ENCODE measurements at places on chromosomes 1 and 21.

DNA sequence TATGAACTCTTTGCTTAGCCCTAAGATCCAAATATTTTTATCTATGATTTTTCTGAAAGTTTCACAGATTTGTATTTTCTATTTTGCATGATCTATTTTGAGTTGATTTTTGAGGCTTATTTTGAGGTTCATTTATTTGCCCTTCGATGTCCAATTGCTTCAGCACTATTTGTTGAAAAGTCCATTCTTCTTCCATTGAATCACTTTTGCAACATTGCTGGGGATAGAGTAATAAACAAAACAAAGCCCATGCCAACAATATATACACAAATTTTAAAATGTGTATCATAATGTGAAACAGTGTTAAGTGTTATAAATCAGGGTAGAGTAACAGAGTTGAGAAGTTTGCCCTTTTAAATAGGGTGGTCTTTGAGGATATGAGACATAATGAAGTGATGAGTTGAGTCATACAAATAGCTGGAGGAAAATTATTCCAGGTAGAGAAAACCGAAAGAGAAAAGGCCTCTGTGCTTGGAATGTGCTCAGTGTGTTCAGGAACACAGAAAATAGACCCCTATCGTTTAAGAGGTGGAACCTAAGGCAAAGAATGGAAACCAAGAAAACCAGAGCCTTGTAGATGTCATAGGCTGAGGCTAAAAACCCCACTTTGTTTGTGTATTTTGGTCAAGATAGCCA is 172.7 kb upstream of the NR5A2 start:
- no peak for DNase-seq

DNA sequence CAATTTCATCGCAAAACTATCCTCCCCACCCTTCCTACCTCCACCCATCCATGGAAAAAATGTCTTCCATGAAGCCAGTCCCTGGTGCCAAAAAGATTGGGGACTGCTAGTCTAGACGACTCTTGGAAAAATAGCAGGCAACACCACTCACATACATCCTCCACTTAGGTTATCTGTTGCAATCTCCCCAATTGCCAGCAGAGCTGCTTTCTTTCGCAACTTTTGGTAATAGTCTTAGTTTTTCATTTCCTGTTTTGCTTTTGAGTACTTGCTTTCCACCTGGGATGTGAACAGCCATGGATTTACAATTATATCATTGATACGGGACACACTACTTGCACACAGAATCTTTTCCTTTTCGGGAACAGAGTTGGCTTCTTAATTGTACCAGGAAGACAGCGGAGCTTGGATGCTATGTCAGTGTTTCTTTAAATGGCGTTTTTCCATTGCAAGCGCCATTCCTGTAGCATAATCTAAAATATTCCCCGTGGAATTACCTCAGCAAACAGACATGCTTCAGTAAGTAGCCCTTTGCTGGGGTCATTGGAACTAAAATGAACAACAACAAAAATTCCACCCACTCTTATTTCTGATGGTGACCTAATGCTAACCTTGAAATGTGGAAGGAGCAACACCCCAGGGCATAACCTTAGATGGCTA is 183.3 kb upstream of the ADGRL2 start:
- peak; percentile 15 for DNase-seq

GRCh38 chr1:30790850-30791778 is 33.5 kb upstream of the LAPTM5 start:
- DNase-seq: peak; percentile 51

DNA sequence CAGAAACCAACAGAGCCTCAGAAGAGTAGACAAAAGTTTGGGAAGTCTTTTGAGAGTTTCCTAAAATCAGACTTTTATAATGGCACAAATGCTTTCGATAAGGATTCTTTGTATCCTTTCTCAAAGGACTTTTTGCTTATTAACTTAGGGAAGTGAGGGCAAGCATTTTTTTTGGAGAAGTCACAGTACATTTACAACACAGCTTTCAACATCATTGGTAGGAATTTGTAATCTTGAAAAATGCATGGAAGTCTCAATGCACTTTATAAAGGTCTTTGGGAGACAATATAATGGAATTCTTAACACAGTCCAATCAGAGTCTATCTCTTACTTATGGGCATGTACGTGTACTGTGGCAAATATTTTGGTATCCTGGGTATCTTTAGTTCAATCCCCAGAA is 325.8 kb upstream of the NR5A2 start:
- DNase-seq: no peak

DNA sequence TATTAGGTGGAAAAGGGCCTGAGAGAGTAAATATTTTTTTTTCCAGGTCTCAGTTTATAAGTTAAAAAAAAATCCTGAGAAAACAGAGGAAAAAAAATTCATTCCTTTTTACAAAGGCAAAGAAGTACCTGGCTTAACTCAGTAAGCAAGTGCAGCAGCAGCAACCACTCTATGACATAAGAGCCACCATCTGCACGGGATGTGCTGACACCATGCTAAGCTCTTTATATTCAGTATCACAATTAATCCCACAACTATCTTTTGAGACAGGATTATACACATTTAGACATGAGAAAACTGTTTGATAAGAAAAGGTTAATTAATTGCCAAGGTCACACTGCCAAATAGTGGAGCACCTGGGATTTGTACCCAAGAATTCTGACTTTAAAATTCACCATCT is 13.4 kb upstream of the DPT start:
- DNase-seq: no peak

DNA sequence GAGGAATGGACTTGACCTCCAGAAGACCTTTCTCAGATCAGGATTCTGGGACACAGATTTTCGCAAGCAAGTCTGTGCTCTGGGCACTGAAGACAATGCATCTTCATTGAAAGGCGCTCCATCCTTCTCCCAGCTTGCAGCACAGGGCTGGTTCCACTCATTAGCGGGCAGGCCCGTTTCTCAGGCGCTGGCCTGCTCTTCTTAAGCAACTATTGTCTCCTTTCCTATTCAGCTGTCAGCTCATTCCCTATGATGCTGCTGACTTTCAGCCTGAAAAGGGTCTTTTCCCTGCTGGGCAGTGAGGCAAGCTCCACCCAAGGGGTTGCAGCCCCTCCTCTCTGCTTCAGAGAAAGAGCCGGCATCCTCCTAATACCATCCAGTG is 91.9 kb upstream of the PLXNA2 start:
- DNase-seq: no peak

DNA sequence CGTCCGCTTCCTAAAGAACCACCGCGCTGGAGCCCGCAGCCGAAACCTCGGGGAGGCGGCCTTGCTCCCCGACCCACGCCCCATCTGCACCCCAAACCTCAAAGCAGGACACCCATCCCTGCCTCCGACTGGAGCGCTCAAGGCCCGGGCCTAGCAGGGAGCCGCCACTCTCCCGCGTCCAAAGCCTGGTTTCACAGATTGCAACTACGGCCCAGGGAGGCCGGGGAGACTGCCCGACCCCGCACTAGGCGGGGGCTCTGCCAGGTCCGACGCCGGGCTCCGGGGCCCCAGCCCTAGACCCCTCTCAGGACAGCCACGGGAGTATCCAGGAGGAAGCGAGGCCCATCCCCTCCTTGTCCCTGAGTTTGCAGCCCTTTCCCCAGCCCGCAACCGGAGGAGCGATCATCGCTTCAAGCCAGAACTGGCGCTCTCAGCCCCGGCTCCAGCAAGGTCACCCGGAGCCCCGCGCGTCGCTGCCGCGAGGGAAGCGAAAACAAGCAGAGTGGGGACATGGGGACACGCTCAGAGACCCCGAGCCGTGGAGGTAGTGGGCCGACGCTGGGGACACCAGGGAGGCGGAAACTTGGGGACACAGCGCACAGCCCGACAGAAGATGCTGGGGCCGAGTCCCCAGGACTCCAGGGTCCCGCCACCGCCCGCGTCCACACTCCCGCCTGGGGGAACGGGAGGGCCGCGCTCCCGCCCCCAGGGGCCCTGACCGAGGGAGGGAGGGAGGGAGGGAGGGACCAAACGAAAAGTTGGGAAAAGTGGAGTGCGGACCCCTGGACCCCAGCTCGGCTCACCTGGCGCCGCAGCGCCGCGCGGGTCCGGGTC is 433 bp downstream of the TMEM200B start:
- DNase-seq: peak; percentile 46

GRCh38 chr1:160748181-160748877 is 9.3 kb downstream of the SLAMF7 start:
- no peak for DNase-seq

DNA sequence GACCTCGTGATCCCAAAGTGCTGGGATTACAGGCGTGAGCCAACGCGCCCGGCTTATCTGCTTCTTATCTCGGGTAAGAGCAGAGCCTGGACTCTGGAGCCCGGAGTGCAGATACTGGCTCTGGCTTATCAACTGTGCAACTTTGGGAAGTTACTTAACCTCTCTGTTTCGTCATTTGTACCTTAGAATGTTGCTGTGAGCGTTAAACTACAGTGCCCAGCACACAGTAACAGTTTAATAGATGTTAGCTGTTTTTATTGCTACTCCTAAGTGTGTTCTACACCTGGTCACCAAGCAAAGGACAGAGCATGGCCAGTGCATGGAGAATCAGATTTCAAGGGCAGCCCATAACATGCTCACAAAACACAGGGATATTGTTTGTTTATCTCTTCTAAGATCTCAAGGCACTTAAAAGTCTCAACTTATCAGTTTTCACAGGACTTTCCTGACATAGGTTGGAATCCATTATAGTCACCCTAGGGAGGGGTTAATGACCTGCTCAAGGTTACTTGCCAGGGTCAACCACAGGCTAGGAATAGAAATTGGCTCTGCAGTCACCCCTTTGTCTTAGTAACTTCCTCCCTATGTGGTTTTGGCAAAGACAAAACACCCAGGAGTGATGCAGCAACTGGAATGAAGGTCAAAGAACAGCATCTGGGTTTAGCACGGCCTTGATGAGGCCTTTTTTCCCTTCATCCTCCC is 22.5 kb upstream of the SRP9 start:
- peak; percentile 87 for DNase-seq

- peak; percentile 39 for DNase-seq
These were observed 75.4 kb downstream of the UBE4B start for GRCh38 chr1:10108134-10108663.

DNA sequence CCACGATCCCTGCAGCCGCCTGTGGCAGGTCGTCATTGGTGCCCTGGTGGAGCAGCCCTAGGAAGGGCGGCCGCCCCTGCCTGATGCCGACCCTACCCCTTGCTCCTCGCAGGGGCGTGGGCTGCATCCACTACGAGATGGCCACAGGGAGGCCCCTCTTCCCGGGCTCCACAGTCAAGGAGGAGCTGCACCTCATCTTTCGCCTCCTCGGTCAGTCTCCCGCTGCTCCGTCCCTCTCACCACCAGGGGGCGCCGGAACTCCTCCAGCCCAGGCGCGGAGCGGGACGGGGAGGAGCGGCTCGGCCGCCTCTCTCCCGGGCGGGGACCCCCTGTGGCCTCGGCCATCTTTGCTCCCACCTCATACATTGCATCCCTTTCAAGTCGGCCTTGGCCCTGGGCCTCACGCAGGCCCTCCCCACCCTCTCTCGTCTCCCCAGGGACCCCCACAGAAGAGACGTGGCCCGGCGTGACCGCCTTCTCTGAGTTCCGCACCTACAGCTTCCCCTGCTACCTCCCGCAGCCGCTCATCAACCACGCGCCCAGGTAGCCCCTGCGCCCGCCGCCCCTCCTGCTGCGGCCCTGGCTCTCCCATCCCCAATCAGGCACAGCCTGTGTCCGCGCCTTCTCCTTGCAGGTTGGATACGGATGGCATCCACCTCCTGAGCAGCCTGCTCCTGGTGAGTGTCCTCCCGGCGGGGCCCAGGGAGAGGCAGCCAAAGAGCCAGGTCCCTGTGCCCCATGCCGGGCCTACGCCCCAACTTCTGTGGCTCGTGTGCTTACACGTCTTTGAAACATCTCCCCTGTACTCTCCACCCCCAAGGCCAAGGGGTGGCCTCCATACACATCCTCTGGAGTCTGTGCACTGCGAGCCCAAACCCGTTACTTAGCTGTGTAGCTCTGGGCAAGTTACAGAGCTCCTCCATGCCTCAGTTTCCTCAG is 24.7 kb downstream of the CDK18 start:
- DNase-seq: peak; percentile 92

DNA sequence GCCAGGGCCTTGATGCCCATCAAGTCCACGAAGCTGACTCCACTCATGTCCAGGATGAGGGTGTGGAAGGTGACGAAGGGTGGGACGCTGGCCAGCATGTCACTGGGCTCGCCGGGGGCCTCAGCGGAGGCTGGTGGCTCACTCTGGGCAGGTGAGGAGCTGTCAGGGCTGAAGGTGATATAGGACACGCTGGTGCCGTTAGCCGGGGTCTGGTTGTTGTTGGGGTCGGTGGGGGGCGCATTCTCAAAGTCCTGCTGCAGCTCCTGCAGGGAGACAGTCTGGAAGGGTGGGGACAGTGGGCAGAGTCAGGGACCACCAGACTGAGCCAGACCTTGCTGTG is 21.7 kb downstream of the SLC26A9 start:
- no peak for DNase-seq

GRCh38 chr1:243596431-243597062 is 253.5 kb downstream of the AKT3 start:
- peak; percentile 59 for DNase-seq

- no peak for DNase-seq
These were observed 158.8 kb downstream of the KIF26B start for GRCh38 chr1:245313576-245313975.

- no peak for DNase-seq
These were observed 35.6 kb upstream of the ID3 start for GRCh38 chr1:23594927-23595353.

DNA sequence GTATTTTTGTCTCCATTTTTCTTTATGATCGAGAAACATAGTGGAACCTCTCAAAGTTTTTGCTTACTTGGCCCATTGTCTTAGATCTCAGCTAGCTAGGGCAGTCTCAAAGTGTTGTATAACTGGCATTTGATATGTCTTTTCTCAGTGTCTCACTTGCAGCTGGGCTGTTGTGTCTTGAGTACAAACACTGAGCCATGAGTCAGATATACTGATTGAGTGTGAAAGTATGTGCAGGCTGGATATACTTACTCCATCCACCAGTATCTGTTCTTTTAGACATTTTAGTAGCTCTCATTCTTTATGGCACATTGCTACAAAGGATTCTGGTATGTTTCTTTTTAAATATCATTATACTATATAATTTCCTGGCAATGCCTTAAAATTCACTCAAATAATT is 14.3 kb upstream of the GPR52 start:
- DNase-seq: peak; percentile 44

Measured in AG20443 (cell line).